Mucosa of descending colon (tissue), 3 donors: ENCODE measurements at places on chromosomes 16 and 17. TPM values are rescaled to one million over a fixed set of nuclear protein-coding genes. Genes with fewer than 3 reads are reported as not detected.

DNA sequence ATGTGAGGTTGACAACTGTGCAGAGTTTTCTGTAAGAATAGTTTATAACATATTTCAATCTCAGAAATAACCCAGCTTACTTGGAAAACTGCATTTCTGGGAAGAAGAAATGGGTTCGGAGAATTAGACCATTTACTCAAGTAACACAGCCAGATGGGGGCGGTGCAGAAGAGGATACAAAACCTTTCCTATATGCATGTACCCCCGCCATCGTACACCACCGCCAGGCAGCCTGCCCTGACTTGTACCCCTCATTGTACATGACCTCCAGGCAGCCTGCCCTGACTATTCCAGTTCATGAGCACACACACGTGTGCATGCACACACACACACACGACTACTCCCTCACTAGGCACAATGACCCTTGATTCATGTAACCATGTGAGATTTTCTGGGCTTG, 154.0 kb downstream of the C16orf78 start:
- DNase-seq: no peak

The SLC52A1 gene
- 3.0 TPM for total RNA-seq

GRCh38 chr17:2457913-2458312, 53.8 kb downstream of the METTL16 start:
- no peak for DNase-seq

DNA sequence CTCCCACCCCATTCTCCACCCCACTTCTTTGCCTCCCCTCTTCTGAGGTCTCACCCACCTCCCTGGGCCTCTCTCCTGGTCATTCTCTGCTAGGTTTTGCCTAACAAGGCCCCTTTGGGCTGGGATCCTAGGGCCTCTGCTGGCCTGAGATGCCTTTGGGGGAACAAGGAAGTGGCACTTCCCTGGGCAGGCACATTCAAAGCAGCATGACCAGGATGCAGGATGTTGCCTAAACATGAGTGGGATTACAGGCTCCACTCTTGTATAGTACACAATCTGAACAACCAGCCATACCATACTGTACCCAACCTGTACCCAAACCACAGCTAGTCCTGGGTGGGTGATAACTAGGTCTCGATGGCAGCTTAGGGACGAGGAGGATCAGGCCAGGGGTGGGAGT, 9.0 kb downstream of the GALK1 start:
- no peak for DNase-seq
